ENCODE measurements at places on chromosomes 11 and 22.
A peak's percentile ranks its signal among the peaks of the same experiment; 100 is the strongest.

DNA sequence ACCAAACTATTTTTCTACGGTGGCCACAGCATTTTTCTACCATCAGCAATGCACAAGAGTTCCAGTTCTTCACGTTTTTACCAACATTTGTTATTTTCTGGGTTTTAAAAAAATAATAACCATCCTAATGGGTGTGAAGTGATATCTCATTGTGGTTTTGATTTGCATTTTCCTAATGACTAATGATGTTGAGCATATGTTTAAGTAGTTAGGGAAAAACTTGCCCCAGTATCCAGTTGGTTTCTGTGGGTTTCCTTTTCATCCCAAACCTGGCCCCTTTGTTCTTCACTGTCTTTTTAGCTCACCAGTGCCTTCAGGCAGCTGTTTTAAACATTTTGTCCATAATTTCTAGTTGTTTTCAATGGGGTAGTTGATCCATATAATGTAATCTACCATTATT, 14.7 kb upstream of the PTS start:
- peak; percentile 65 for DNase-seq

DNA sequence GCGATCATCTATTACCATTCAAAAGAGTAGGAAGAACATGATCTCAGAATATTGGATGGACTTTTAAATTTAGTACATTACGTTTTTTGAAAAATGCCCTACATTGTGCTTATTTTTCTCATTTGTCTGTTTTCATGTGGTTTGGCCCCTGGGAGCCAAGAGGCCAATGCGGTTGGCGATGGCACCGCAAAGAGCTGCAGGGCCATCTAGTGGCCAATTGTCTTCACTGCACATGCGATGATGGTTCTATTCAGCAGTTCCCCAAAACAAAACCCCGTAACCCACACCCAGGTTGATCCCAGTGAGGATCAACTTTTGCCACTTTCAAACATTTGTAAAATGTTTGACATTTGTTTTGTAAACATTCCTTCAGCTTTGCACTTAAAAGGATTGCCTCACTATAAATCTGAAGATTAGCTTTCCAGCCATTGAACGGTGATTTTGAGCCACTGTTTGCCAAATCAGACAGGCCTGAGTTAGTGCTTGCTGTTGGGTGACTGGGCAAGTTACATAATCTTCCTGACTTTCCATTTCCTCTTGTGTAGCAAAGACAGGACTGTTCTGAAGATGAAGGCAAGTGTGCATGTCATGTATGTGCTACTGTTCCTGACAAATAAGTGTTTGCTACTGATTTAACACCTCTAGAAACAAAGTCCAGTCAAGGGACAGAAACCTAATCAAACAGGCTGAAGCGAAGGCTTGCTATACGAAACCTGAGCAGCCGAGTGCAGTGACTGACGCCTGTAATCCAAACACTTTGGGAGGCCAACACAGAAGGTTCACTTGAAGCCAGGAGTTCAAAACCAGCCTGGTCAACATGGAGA, 29.2 kb upstream of the XBP1 start:
- peak; percentile 62 for DNase-seq

- DNase-seq, result no peak
Measured at GRCh38 chr11:1870326-1870696, 17.4 kb downstream of the LSP1 start.

GRCh38 chr22:31036671-31037550, 44.2 kb upstream of the SMTN start:
- peak; percentile 56 for DNase-seq

- DNase-seq, result no peak
Measured at GRCh38 chr11:104841973-104842525, 56.2 kb downstream of the CASP12 start.

GRCh38 chr11:113286009-113286408, 28.4 kb upstream of the TTC12 start:
- no peak for DNase-seq

GRCh38 chr11:16440136-16440535, 83.8 kb upstream of the SOX6 start:
- no peak for DNase-seq

DNA sequence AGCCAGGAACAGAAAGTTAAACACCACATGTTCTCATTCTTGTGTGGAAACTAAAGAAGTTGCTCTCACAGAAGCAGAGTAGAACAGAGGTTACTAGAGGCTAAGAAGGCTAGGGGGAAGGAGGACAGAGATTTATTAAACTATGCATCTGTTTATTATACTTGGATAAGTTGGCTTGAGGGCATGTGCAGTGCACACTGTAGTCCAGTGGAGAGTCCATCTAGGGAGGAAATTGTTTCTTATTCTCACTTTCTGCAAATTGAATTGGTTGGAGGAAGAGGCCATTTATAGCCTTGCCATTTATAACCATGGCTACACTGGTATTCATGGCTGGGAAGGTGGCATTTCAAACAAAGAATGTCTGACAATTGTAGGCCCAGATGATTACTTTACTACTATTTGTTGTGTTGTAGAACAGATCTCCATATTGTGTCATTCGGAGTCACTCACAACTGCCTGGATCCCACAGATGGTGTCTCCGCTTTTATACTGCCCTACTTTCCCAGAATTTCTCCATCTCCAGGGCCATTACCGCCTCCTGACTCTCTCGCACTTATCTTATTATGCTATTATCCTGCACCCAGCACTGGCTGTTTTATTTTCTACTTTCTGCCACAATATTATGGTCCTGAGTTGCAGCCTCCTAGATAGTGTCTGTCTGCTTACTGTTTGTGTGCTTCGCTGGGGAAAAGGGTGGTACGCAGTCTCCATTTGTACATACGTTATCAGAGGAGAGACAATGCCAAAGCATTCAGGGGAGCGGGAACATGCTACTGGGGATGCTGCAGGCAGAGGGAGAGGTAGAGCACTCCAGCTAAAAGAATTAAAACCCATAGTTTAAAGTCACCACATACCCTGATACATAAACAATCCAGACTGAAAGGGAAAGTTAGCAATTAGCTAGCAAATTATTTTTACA, 169.3 kb upstream of the BLID start:
- DNase-seq, result no peak

GRCh38 chr11:68116974-68117373, 4.2 kb downstream of the CHKA start:
- DNase-seq, result no peak

GRCh38 chr11:119935349-119935925, 202.5 kb downstream of the TRIM29 start:
- no peak for DNase-seq

DNA sequence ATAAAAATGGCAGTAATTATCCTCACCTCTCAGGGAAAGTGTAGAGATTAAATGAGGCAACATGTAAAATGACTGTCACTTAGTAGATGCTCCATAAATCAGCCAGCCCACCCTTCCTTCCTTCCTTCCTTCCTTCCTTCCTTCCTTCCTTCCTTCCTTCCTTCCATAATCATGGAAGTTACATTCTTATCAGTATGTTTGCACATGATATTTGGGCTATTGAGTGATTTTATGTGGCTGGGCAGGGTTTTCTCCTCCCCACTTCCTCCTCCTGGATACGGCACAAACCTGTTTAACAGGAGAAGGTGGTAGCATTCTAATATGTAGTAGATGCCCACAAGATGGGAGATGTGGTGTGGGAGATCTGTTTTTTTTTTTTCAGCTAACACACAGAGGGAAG, 11.9 kb downstream of the LYVE1 start:
- no peak for DNase-seq

DNA sequence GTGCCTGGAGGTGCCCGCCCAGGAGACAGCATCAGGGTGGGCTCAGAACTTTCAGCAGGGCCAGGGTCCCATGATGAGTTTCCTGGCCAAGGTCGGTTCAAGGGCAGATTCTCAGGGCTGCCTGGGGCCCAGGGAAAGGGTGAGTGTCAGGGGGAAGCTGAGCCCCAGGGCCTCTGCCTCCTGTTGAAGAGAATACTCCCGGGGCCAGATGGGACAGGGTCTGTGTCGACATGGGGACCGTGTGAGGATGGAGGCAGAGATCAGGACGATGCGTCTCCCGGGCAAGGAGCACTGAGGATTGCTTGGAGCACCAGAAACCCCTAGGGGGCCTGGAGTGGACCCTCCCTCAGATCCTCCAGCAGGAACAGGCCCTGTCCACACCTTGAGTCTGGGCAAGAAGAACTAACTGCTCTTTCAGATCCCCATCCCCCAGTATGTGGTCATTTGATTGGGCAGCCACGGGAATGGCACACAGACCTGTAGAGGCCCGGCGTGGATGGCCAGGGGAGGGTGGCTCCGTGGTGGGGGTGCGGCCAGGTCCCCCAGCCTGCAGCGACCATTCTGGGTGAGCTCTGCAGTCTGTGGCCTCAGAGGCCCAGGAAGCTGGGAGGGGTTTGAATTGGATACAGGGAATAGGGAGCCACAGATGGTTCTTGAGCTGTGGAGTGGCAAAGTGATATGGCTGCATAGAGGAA, 1078.7 kb downstream of the BRD1 start:
- no peak for DNase-seq

GRCh38 chr11:126485986-126486635, 130.6 kb downstream of the ST3GAL4 start:
- DNase-seq, result no peak

DNA sequence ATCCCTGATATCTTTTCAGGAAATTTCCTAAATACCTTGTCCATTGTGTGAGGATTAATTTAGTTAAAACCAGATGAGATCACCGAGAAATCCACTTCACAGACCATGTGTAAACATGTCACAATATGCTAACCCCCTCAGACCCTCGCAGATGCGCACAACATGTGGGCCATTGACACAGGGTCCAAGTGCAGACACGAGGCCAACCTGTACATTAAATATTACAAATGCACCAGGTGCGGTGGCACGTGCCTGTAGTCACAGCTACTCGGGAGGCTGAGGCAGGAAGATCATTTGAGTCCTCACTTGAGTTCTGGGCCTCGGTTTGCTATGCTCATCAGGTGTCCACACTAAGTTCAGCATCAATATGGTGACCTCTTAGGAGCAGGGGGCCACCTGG, 9.9 kb upstream of the TMPRSS4 start:
- DNase-seq, result no peak

- peak; percentile 64 for DNase-seq
Measured at GRCh38 chr11:26930518-26931247, 63.2 kb upstream of the FIBIN start.
